ENCODE measurements at places on chromosomes 3 and 15.

GRCh38 chr3:108959017-108959416, 5.3 kb upstream of the GUCA1C start:
- peak; percentile 50 for DNase-seq

DNA sequence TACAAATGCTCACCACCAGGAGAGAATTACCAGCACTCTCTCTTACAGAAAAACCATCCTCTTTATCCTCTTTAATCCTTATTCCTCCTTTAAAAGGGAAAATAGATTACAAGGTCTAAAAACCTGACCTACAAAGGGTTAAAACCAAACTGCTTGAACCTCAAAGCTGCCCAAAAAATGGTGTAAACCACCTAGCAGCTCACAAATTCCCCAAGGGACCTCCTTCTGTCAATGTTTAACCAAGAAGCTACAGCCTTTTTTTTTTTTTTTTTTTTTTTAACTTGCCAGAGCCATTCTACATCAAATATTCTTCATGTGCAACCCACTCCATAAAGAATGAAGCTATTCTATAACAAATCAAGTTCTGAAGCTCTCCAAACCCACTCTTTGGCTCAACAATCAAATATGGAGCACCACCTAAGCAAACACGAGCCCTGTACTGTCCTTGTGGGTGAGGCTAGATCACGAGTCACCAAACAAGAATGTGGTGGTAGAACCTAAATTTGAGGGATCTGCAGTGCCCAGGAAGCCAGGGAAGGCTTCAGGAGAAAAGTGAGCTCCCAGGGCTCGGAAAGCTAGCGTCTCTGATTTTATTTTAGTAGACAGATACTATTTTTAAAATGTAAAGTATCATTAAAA, 20.1 kb downstream of the OSBPL10 start:
- DNase-seq, result peak; percentile 64

GRCh38 chr15:55873024-55873720, 120.2 kb downstream of the NEDD4 start:
- no peak for DNase-seq

DNA sequence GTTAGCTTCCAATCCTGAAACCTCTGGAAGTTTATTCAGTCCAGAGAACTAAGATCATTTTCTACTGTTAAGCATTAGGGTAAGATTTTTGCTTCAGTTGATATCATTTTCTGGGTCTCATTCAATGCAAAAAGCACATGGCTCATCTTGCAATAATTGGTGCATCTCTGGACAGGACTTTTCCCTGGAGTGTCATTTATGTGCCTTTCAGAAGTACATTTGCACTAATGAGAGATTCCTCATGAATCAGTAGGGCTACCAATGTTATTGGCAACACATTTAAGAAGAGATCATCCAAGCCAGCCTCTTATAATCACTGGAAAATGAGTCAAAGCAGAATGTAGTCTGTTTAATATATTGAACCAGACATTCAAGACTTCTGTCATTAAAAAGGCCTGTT, 224.2 kb upstream of the CHRNA7 start:
- no peak for DNase-seq

DNA sequence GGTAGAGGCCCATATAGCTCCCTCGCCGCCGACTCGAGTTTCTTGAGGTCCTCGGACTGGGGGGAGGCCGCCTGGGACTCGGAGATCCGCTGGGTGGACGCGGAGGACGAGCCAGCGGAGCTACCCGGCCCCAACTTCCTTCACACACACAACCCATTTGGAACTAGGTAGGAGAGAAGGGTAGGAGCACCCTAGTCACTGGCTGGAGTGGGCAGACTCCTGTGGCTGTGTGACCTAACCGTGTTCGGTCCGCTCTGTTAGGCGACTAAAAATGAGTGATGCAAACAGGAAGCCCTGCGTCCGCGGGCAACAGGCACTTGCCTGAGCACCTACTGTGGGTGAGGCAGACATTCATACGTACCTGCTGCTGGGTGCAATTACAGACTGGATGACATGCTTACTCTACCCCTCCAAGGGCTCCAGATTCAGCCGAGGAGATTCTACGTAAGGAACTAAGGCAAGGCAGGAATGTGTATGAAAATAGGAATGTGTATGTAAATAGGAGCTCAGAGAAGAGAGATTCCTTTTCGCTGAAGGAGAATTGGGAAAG, 4.6 kb upstream of the SIN3A start:
- peak; percentile 67 for DNase-seq

GRCh38 chr15:38992930-38993329, 428.3 kb upstream of the RASGRP1 start:
- no peak for DNase-seq

DNA sequence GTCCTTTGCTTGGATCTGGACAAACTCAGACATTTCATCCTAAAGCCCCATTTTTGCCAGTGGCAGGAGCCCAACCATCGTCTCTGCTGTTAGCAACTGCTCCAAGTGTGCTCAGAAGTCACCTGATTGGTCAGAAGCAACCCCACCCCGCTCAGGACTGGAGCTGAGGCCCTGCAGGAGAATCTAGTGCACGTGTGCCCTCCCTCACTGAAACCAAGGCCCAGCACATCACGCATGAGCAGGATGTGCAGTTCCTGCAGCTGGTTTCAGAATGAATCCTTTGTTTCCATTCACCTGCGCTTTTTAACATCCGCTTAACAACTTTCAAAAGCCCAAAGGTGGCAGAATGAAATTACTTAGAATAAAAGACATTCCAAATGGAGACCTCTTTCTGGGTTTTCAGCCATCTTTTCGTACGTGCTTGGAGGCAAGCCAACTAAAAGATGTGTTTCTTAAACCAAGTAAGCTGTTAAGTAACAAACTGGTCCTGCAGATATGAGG, 81.2 kb downstream of the SRGAP3 start:
- no peak for DNase-seq
